ENCODE measurements at places on chromosomes 7 and 10.

DNA sequence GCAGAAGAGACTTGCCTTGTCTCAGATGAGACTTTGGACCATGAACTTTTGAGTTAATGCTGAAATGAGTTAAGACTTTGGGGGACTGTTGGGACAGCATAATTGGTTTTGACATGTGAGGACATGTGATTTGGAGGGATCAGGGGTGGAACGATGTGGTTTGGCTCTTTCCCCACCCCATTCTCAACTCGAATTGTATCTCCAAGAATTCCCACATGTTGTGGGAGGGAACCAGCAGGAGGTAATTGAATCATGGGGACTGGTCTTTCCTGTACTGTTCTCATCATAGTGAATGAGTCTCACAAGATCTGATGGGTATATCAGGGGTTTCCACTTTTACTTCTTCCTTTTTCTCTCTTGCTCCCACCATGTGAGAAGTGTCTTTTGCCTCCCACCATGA is 229.7 kb upstream of the KCND2 start:
- no peak for DNase-seq

DNA sequence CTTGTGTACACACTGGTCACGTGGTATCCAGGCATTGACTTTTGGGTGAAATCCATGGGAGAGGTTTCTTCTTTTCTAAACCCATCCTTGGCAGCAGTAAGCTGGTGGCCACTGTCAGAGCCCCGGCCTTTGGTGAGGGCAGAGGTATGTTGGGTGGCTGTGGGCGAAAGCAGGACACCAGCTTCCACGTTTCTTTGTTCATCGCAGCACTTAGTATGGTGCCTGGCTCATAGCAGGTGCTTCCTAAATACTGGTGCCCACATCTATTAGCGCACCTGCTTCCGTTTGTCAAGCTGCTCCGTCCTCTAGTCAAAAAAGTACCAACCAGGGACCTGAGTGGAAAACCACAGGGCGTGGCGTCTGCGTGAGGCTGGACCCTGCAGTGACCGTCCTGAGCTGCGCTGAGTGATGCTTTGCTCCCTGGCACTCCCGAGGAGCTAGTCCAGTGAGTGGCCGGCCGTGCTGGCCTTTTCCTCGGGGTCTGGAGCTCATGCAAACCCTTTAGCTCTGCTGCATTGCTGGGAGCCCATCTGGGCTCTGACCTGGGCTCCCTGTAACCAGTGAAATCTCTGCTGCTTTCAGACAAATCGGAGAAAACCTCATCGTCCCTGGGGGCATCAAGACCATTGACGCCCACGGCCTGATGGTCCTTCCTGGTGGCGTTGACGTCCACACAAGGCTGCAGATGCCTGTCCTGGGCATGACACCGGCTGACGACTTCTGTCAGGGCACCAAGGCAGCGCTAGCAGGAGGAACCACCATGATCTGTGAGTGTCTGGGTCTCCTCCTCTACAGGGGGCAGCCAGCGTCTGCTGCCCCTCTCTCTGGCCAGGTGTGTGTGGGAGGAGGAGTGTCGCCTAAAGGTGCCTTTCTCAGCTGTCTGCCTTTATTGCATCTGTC is 5.6 kb downstream of the DPYSL4 start:
- DNase-seq = no peak

GRCh38 chr7:87767827-87768226 is 108.3 kb downstream of the SLC25A40 start:
- DNase-seq = no peak

GRCh38 chr7:73519867-73520672 is 2.0 kb downstream of the BAZ1B start:
- no peak for DNase-seq

- no peak for DNase-seq
These were observed 15.1 kb upstream of the RHOBTB1 start for GRCh38 chr10:60958892-60959601.

GRCh38 chr7:102473271-102473991 is 5.3 kb downstream of the POLR2J start:
- DNase-seq = no peak

GRCh38 chr7:37491919-37492694 is 43.4 kb upstream of the ELMO1 start:
- DNase-seq = no peak

- no peak for DNase-seq
These were observed 75.8 kb downstream of the PODXL start for GRCh38 chr7:131480384-131481315.

DNA sequence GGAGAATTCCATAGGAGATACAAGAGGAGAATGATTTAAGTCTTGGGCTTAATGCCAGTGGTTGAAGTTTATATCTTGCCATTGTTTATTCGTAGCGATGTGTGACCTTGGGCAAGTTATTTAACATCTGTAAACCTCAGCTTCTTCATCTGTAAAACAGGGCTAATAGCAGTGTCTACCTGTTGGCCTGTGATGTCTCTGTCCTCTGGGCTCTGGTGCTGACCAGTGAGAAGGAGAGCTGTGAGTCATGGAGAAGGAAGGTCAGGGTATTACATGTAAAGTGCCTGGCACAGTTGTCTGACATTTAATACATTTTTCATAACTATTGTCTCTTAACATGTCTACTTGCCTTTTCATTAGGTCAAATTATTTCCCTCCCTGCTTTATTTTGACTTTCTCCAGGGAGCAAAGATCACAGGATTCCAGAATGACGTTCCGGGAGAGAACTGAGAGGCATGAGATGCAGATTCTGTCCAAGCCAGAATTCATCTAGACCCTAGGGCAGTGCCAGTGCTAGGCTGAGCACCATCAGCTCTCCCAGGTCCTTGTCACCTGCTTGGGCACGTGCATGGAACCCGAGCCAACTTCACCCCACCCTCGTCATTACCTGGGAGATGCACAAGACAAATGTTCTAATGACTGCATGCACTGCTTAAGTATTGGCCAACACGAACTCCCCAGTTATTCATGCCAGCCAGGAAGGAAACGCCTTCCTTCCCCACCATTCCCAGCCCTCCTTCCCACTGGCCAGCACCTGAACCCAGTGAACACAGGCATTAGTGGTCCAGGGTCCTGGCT is 187.9 kb downstream of the DPY19L1 start:
- DNase-seq = no peak

GRCh38 chr10:101694674-101695403 is at the start of gene FBXW4:
Gene FBXW4, minus strand, starts transcription at chr10:101695170. Its CDS starts 65 bp downstream, at chr10:101695105.
- DNase-seq = peak; percentile 66
